NCI-H187 (cell line): ENCODE measurements at places on chromosomes 13 and 19.
A peak's percentile ranks its signal among the peaks of the same experiment; 100 is the strongest.

- DNase-seq: no peak
These were observed 42.0 kb downstream of the EPS15L1 start for GRCh38 chr19:16429759-16430091.

GRCh38 chr13:47621931-47622330, 379.1 kb downstream of the SUCLA2 start:
- no peak for DNase-seq

GRCh38 chr13:94305463-94305862, 174.0 kb downstream of the DCT start:
- no peak for DNase-seq

- DNase-seq: no peak
These were observed 82.1 kb downstream of the DLEU7 start for GRCh38 chr13:50761406-50761805.

GRCh38 chr19:42529248-42529764, 1.0 kb upstream of the CEACAM1 start:
- peak; percentile 31 for DNase-seq

GRCh38 chr13:20064128-20064527, 96.7 kb downstream of the GJA3 start:
- DNase-seq: no peak

- peak; percentile 87 for DNase-seq
These were observed 368.4 kb downstream of the KLF12 start for GRCh38 chr13:73765651-73766384.

DNA sequence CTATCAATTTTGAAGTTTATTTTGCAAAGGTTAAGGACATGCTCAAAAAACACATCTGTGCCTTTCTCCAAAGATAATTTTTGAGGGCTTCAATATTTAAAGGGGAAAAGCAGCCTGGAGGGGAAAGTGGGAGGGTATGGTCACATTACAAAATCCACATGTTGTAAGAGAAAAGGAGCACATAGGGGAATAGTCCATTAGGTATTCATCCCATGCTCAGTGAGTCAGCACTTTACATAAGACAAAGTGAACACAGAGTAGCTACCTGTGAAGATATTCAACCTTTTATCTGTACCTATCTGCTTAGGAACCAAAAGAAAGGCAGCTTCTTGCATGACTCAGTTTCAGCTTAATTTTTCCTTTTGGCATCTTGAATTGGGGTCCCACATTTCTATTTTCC, 932.0 kb downstream of the SLITRK6 start:
- DNase-seq: no peak

- peak; percentile 33 for DNase-seq
These were observed 717 bp upstream of the NALCN start for GRCh38 chr13:101417043-101417406.

GRCh38 chr19:12825254-12826131, 8.9 kb downstream of the RTBDN start:
- no peak for DNase-seq

- no peak for DNase-seq
These were observed 111.0 kb upstream of the KL start for GRCh38 chr13:32905063-32905863.

- DNase-seq: no peak
These were observed 1713.2 kb upstream of the SLC10A2 start for GRCh38 chr13:104779311-104779993.

DNA sequence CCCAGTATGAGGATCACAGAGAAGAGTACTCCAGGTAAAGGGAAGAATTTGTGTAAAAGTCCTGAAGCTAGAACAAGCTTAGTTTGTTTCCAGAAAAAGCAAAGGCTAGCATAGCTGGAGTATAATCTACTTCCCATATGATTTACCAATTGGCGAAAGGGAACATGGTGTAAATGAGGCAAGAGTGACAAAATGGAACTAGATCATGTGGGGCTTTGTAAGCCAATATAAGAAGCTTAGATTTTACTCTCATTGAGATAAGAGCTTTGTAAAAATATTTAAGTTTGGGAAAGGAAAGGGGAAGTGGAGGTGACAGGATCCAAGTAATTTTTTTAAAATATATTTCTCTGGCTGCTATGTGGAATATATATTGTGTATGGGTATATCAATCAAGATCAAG, 234.9 kb downstream of the KCTD12 start:
- no peak for DNase-seq

DNA sequence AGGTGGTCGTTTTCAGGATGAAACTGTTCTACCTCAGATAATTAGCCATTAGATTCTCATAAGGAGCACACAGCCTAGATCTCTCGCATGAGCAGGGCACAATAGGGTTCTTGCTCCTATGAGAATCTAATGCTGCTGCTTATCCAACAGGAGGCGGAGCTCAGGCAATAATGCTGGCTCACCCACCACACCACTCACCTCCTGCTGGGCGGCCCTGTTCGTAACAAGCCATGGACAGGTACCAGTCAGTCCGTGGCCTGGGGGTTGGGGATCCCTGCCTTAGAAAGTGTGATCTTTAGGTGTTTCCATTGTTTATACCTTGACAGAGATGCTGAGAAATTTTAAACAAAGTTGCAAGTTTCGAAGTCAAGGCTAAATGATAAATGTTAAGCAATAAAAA, 344.6 kb upstream of the HTR2A start:
- no peak for DNase-seq

- no peak for DNase-seq
These were observed 4.6 kb downstream of the PIK3R2 start for GRCh38 chr19:18157465-18158063.

GRCh38 chr19:40025938-40026596, 29.2 kb downstream of the ZNF546 start:
- no peak for DNase-seq

GRCh38 chr13:106241974-106242953, 293.2 kb downstream of the EFNB2 start:
- DNase-seq: no peak

DNA sequence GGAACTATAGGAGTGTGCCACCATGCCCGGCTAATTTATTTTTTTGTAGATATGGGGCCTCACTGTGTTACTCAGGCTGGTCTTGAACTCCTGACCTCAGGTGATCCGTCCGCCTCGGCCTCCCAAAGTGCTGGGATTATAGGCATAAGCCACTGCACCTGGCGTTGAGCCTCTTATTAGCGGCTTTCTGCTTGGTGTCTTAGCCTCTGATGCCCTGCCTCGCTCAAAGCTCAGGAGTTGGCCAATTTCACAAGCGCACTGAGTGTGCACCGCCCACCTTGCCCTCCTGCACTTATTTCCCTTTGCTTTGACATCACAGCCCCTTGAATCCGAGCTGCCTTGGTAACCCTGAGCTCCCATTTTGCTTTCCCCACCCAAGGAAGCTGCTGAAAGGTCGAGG, 10.1 kb downstream of the YIPF2 start:
- no peak for DNase-seq

- DNase-seq: no peak
These were observed 40.5 kb downstream of the USP12 start for GRCh38 chr13:27130979-27131623.

- DNase-seq: peak; percentile 30
These were observed 240.5 kb downstream of the ENOX1 start for GRCh38 chr13:43546251-43546650.

DNA sequence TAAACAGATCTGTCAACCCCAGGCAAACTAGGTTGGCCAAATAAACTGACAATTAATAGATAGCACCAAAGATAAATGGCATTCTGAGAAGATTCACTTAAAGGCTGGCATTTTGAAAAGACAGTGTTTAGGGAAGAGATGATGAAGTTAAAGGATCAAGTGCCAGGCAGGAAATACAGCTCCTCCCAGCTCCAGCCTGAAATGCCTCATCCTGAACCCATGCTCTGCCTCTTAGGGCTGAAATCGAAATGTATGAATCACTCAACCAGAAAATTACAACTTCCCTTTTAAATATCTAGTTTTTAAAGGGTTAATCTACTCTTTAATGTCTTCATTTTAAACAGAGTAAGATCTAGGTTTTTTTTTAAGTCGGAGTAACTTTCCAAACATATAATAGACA, 171.2 kb upstream of the UBL3 start:
- no peak for DNase-seq

DNA sequence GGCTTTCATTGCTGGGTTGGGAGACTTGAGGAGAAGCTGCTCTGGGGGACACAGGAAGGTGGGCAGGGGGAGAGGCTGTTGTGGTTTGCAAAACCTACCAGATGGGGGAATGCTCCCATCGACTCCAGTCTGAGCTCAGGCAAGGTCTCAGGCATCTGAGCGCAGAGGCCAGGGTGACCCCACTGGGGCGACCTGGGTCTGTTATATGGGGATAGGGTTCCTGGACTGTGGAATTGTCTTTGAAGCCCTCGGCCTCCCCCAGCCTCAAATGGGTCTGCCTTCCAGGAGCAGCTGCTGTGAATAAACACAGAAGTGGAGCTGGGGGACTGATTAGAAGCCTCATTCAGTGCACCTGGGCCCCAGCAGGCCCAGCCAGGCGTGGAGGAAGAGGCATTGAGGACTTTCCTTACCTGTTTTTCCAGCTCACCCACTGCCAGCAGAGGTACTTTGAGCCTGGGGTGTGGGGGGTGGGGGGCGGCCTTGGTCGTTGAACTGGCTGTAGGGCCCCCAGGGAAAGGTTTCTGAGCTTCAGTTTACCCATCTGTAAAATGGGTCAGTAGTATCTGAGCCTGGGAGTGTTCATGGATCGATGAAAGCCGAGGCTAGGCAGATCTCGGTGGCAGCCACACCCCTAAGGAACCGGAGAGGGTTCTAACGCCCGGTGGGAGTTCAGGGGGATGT, 1.4 kb downstream of the CERS4 start:
- DNase-seq: no peak

DNA sequence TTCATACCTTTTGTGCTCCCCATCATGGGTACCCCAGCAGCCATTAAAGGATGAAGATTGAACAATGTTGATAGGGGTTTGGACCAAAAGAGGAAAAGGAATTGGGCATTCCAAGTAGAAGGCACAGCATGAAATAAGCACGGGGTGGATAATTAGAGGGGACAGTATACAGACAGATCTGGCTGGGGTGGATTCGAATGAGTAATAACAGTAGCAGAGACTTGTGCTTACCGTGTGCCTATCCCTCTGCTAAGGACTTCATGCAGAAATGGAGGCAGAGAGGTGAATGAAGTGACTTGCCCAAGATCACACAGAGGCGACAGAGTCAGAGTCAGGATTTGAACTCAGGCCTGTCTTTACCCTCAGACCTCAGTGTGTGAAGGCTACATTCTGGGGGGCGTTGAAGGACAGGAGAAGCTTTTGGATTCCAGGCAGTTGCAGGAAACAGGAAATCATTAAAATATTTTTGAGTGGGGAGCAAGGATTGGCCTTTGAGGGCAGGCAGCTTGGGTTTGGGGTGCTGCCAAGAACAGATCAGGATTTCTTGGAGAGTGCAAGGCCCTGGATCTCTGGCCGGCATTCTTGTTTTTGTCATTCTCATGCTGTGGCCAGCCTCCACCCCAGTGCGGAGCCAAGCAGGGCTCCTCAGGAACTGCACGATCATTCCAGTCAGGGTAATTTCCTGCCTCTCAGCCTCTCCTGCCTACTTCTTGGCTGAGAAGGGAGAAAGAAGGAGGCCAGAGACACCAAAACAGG, 18.7 kb downstream of the PAF1 start:
- no peak for DNase-seq

- DNase-seq: no peak
These were observed 73.4 kb upstream of the TRPC4 start for GRCh38 chr13:37942929-37943328.

DNA sequence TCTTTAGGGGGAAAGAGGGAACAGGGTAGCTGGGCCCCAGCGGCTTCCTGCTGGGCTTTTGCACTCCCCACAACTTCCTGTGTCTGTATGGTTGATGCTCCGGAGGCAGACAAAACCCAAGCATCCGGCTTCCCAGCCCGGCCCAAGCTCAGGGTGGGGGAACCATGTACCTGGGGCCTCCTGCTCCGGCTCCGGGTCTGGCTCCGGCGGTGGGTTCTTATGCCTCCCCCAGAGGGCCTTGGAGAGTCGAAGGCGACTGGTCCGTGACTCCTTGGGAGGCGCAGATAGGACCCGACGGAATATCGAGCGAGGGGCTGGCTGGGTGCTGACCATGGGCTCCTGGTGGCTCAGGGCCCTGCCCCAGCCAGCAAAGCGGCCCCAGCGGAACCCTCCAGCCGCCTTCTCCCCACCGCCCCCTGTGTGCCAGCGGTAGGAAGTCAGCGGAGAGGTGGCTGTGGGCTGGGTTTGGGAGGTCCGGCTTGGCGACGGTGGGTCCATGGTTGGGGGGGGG, 428 bp downstream of the RASAL3 start:
- DNase-seq: no peak

- peak; percentile 35 for DNase-seq
These were observed 110.8 kb downstream of the DLEU7 start for GRCh38 chr13:50732712-50733111.

- no peak for DNase-seq
These were observed 22.6 kb upstream of the CDC16 start for GRCh38 chr13:114212158-114212495.

GRCh38 chr19:49592486-49593232, 1.7 kb downstream of the PRR12 start:
- DNase-seq: no peak

GRCh38 chr13:50686551-50686950, 156.9 kb downstream of the DLEU7 start:
- no peak for DNase-seq

DNA sequence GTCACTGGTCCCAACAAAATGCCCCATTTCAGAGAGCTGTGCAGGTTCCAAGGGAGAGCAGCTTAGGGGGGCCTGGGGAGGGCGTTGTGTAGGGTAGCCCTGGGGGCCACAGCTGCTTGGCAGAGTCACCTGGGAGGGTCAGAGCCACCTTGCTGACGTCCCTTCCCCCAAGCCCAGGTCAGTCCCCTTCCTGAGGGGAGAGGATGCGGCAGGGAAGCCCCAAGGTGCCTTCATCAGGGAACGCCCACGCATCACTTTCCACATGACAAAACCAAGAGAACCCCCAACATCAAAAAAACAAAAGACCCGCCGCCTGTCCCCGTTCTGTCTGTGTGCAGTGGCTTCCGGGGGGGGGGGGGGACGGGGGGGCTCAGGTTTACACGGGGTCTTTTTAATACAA, 5.3 kb upstream of the UQCR11 start:
- no peak for DNase-seq

- DNase-seq: no peak
These were observed 17.0 kb downstream of the ZFP82 start for GRCh38 chr19:36401475-36401874.

DNA sequence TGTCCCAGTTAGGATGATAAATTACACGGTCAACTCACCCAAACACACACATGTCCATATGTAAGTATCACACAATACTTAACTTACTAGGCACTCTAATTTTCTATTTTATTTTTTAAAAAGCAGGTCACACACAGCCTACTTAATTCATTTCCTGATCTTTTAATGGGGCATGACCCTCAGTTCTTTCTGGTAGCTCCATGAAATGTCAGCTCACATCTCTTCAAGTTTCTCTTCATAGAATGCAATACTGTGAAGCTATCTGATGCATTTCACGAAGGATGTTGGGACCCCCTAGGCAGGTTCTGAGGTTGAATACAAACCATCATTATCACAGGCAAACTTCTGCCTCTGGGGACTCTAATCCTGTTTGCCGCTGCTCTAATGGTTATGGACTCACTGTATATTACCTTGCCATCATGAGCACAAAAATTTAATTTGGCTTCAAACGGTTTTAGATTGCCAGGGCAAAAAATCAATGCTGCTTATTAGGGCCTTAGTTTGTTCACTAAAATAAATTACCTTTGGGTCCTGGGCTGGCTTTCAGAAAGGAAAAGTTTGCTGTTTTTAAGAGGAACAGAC, 16.1 kb upstream of the DHRS12 start:
- DNase-seq: no peak
